ENCODE measurements at places on chromosomes 2 and 18.

DNA sequence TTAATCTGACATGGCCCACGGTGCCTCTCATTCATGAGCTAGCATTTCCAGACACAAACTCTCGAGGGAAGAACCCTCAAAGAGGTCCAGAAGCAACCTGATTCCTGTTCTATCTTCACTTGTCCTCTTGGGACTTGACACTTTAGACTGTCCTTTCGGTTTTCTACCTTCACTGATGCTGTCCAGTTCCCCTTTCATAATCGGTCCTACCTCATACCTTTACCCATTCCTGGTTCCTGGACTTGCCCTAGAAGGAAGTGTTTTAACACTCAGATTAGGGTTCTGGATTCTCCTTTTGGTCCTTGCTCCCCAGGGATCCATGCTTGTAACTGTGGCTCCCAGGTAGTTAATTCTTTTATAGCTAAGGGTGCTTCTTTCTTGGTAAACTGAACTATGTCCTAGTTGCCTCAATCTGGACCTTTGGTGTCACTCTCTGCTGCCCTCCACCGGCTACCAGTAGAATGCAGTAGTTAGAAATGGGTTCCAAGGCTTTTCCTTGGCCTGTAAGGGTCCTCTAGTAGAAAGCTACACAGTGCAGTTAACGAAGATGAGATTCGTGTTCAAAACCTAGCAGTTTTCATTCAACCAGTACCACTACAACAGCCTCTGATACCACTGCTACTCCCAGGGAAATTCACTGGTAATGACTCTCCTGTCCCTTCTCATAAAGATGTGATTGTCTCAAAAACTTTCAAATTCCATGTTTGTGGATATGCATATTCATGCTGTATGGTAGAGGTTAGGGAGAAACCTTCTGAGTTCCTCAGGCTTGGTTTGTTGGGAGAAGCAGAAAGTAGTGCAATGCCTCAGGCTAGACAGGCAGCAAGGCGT lies 178.1 kb upstream of the CYP26B1 start:
- no peak for DNase-seq

DNA sequence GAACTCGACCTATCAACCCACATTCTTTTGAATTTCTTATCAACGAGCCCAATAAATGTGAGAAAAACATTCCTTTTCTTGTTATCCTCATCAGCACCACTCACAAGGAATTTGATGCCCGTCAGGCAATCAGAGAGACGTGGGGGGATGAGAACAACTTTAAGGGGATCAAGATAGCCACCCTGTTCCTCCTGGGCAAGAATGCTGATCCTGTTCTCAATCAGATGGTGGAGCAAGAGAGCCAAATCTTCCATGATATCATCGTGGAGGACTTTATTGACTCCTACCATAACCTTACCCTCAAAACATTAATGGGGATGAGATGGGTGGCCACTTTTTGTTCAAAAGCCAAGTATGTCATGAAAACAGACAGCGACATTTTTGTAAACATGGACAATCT lies 378.2 kb downstream of the STK39 start:
- DNase-seq = no peak

GRCh38 chr2:66370824-66371223 lies 64.1 kb upstream of the MEIS1 start:
- DNase-seq = no peak

DNA sequence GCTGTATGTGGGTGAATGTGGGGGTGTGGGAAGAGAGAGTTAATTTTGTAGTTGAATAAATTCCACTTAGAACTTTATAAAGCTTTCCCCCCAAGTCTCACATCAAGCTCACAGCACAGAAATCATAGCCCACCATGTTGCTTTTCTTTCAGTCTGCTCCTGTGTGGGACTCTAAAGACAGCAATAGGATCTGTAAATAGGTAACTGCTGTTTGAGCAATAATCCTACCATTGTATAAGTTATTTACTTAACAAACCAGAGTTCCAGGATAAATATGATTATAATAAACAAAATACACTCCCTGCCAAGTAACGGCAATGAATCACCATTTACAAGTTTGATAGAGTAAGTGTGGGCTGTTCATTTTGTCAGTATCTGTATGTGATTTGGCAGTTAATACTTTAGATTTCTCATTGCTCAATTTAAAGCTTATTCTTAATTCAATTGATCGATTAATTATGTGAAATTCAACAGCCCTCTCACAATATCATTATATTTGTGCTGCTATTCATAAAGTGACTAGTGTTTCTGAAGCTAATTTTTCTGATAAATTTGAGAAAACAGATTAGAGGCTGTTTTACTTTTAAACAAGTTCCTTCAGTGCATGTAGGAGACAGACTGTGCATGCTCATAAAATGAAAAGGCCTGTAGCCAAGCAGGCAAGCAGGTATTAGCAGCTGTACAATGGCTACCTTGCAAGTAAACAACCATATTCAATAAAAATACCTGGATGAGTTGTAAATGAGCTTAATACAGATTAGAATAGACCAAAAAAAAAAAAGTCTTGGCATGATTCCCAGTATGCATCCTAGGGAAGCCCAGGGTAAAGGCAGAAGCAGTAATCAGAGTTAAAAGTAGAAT lies 142.7 kb downstream of the PDE11A start:
- no peak for DNase-seq

DNA sequence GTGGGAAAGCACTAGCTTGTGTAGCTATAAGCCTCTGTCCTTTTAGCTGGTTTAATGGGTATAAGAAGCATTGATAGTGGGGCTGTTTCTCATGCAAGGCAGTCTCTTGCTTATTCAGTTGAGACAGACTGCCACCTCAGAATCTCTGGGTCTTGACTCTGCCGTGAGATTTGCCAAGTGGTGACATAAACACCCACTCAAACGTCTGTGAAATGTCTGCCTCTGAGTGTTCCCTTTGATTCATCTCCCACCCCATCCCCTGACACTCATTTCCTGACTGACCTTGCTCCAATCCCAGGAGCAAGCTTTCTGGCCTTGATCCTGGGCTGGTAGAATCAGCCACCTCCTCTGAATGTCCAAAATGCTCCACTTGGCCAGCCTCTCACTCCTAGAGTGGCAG lies 141.9 kb upstream of the RBMS1 start:
- no peak for DNase-seq

DNA sequence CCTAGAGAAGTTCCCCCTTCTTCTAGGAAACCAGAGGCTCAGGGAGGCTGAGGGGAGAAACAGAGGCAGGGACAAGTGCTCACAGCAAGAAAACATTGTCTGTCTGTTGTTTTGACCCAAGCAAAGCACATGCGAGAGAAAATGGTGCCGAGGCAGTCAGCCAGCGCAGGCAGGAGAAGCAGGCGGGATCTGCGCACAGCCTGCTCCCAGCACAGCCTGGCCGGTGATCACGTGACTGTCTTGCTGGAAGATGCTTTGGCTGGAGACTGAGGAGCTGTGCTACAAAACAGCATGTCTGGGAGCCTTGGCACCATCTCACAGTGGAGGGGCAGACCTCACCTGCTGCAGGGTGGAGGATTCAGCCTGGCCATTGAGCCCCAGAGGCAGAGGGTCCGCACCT lies 93.7 kb upstream of the MYCN start:
- DNase-seq = no peak

DNA sequence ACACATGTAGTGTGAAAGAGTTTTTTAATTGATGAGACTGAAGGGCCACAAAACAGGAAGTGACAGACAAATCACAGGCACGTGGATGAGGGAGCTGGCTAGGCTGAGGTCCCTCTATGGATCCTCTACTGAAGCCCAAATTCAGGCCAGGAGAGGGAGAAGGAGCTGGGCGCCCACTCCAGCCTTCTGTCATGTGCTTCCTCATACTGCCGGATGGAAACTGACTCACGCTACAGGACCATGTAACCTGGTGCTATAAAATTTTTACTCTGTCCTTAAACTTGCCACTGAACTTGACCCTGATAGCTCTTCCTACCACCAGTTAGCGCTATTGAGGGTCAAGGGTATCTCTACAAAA lies 31.3 kb downstream of the PSTPIP2 start:
- DNase-seq = no peak

DNA sequence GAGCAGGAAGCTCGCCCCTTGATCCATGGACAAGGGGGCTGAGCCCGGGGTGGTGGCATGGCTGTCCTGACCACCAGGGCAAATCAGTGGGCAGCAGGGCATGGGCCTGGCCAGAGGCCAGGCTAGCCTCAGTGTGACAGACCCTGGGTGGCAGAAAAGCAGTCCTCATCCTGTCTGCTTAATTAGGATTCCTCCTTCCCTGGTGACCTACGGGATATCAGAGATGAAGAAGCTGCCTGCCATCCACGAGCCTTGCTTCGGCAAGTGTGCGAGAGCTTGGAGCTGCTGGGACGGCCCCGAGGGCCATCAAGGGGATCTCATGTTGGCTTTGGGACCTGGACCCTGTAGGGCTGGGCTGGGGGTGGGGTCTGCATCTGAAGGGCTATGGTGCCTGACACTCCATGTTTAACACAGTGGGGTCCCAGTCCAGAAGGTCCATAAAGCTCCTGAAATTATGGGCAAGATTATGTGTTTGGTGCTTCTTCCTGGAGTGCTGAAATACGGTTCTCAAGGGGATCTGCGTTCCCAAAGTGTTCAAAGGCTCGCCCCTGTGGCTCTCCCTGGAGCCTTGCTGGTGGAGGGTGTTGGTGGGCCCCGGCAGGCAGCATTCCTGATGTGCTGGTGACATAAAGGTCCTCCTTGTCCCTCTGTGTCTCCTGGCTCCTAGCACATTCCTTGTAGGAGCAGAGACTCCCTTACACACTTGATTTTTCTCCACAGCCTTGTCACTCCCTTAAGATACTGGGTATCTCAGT lies 52.6 kb downstream of the KCNIP3 start:
- no peak for DNase-seq

Data from CD4-positive, alpha-beta T cell treated with Interleukin-17A for 1 hour (primary cell).